D341Med (cell line): ENCODE measurements at places on chromosomes 13 and 19.

GRCh38 chr19:38691938-38692457, 44.5 kb downstream of the ACTN4 start:
- no peak for DNase-seq

- DNase-seq, result no peak
Measured at GRCh38 chr13:113654175-113654560, 3.8 kb downstream of the ATP4B start.

DNA sequence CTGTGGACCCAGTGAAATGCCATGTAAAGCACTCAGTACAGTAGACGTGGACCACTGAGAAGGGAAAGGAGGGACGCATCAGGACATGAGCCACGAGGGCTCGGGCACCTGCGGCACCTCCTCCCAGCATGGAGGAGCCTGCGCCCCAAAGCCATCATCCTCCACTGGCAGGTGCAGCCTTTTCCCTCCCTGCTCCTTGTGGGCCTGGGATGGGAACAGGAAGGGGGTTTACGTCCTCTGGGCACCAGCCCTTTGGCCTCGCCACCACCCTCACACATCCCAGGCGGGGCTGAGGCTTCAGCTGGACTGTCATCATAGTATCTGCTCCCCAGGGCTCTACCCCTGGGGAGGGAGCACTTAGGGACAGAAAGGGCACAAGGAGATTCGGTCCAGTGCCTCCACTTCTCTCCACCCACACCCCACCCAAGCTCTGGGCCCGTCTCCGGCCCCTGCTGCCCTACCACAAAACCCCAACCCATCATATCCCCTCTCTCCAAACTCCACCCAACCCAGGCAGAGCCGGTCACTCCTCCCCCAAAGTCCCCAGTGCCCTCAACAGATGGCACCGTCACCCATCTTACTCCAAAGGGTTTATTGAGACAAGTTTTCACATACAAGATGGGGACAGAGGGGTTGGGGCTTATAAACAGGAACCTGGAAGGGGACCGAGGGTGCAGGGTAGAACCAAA, 2.2 kb upstream of the PRKD2 start:
- DNase-seq, result no peak

GRCh38 chr19:58514564-58515022, 2.8 kb upstream of the SLC27A5 start:
- DNase-seq, result no peak

DNA sequence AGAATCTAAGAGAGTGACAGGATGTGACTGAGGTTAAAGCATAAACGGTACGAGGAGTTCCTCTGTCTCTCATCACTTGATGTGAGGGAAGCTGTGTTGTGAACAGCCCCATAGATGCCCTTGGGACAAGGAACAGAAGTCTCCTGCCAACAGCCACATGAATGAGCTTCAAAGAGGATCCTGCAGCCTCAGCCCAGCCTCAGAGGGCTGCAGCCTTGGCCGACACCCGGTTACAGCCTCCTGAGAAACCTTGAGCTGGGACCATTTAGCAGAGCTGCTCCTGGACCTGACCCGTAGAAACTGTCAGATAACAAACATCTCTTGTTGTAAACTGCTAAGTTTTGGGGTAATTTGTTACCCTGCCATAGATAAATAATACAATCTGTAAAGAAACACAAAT, 54.2 kb downstream of the CCNE1 start:
- no peak for DNase-seq

- DNase-seq, result no peak
Measured at GRCh38 chr13:22161871-22162270, 491.0 kb downstream of the FGF9 start.

DNA sequence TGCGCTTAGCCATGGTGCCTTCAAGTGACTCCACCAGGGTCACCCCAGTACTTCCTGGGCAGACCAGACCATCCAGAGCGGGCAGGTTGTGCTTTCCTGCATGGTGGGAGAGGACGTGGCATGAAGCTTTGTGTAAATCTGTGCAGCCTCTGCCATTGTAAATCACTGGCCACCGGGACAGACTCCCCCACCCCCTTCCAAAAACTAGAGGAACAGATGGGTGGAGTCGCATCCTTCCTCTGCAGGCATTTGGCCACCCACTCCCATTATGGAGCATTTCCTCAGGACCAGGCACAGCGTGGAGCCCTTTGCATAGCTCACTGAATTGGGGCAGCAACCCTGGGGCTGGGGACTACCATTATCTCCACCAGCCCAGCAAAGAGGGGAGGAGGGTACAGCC, 8.2 kb downstream of the BCKDHA start:
- DNase-seq, result no peak

GRCh38 chr13:41848435-41849255, 112.3 kb downstream of the VWA8 start:
- no peak for DNase-seq

- DNase-seq, result no peak
Measured at GRCh38 chr19:7618348-7618747, 11.0 kb downstream of the XAB2 start.

DNA sequence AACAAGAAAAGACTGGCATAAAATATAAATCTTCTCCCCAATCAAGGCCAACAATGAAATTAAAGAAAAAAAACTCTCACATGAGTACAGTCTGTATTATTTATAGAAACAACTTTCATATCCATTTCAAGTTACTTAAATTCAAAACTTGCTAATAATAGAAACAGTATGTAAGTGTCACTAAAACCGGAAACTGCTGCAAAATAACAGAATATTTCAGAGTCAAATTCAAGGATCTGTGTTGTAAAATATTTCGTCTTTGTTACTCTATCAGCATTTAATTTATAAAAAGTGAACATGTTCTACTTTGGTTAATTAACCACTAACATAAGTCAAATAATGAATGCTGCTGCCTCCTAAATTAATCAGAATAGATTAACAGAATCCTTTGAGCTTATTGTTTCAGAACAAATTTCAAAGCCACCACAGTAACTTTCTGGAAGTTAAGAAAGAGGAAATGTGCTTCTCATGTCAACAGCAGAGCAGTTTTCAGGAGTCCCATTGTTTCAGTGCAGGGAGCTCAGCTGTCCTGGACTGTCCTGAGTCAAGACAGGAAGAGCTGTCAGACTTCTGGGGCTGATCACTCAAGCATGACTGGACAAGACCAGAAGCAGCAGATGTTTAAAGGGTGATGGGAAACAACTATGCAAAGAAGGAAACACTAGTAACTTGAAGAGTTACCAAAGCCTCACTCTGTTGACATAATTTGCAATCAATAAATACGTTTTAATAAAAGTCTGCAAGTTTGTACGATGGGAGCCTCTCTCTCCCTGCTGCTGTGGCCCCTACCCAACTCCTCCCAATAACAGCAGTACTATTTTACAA, 76.9 kb downstream of the FOXO1 start:
- DNase-seq, result no peak

DNA sequence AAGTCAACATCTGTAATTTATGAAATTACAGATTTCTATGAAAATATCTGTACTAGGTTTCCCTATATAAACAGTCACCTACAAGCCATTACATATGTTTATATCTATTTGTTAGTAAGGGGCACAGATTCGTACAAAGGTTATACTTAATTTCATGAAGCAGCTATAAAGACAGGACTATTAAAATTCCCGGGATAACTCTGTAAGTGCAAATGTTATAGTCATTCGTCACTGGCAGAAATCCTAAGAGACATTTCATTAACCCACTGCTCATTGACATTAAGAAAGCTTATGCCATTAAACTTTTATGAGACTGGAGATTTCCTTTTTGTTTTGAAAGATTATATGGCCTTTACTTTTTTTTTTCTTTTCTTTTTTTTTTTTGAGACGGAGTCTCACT, 122.9 kb downstream of the MYO16 start:
- no peak for DNase-seq

- no peak for DNase-seq
Measured at GRCh38 chr13:86438034-86438433, 638.8 kb upstream of the SLITRK6 start.

- DNase-seq, result no peak
Measured at GRCh38 chr13:110213461-110214074, 93.4 kb downstream of the COL4A1 start.

DNA sequence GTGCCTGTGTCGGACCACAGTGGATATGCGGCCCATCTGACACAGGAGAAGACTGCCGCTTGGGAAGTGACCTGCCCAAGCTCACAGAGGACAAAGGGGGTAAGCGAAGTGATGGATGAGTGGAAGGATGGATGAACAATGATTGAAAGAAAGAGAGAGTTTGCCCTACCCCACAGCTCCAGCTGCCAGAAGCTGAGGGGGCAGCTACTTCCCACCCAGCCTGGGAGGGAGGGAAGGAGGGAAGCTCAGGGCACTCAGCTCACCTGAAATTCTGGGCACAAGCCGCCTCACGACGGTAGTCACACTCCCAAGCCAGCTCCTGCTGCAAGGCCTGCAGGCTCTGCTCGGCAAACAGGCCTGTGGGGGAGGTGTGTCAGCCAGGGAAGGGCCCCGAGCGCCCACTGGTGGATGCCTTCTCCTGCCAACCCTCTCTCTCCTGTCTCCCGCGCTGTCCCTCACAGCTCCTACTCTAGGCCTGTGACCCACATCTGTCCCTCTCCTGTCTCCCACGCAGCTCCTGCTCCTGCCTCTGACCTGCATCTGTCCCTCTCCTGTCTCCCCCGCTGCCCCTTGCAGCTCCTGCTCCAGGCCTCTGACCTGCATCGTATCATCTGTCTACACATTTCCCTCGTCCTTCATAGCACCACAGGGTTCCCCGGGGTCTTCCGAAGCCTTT, 12.0 kb upstream of the NUMBL start:
- DNase-seq, result peak; percentile 89

GRCh38 chr13:104580931-104581330, 1514.7 kb upstream of the SLC10A2 start:
- no peak for DNase-seq

DNA sequence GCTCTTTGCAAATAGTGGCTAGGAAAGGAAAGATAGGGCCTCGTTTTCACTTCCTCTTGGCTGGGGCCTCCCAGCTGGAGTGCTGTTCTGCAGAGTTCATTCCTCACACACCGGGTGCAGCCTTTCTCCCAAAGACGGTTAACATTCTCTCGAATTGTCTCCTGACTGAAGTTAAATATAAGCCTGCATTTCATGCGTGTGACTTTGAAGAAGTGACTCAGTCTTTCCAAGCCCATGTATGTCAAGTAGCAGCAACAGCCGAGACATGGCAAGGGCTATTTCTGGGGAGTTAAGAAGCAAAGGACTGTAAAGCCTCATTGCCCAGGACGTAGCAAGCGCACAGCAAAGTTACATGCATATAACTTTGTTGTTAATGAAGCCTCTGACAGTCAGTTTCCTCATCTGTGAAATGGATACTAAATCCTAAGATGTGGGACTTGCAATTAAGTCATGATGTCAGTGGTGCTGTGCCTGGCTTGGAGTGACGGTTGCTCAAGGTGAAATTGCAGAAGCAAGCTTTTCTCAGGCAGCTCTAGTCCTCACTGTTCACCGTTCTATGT, 502.4 kb downstream of the MYO16 start:
- no peak for DNase-seq

- no peak for DNase-seq
Measured at GRCh38 chr13:36362914-36363313, 16.7 kb upstream of the SPART start.

GRCh38 chr13:45615501-45616101, at the start of gene ERICH6B:
TSS of gene ERICH6B (minus strand) at chr13:45615739. CDS start at chr13:45597005, 18,734 bp downstream.
- DNase-seq, result peak; percentile 43

- DNase-seq, result peak; percentile 14
Measured at GRCh38 chr19:16204005-16204294, 6.2 kb downstream of the AP1M1 start.

- DNase-seq, result no peak
Measured at GRCh38 chr13:99230991-99231390, 27.2 kb downstream of the GPR18 start.

- no peak for DNase-seq
Measured at GRCh38 chr13:77184455-77184854, 142.4 kb downstream of the MYCBP2 start.

DNA sequence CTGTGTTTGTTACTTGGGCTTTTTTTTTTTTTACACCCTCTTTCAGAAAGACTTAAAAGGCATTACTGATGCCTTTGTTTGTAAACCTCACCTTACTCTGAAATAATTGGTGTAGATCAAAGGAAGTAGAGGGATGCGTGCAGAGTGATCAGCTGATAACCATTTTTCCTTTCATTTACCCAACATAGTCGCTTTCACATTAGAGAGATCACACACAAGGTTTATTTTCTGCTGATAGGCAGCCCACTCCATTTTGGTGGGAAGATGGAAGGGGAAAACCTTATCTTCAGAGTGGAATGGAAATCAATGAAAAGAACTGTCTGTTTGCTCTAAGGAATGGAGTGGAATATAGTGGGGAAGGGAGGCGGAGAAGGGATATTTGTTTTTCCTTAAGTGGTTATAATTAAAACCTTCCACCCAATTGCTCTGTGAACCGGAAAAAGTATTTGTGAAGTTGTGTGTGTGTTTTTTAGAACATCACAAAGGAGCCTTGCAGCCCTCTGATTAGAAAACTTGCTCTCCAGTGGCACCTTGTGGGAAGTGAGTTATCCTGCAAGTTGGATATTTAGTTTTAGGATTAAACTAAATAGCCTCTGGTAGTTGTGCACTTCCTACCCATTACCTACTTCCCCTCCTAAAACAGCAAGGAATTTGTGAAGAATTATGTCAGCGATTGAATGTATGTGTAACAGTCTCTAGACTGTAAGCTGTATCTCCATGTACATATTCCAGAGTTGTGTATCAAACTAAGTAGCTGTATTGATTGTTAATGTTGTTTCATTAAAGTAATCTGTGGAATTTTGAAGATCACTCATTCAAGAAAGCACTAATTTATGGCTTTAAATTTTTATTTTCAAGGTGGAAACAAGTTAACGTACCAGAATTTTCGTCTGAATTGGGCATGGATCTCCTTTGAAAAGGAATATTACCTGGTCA, 76.8 kb downstream of the FREM2 start:
- peak; percentile 60 for DNase-seq

DNA sequence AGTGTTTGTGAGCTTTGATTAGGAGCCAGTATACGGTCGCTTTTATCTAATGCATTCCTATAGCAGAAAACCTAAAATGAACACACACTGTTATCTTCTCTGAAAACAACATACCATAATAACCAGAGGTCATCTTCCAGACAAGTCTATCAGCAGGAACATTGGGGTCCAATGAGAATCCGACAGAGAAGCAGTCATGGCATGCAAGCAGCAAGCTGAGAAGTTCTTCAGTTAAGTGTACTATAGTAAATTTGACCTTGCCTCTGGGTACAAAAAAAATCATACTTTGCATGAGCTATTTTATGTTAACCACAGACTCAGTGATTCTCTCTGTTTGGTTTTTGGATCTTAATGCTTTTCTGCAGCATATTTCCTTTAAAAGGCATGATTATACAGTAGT, 1505.1 kb downstream of the PCDH9 start:
- DNase-seq, result no peak

DNA sequence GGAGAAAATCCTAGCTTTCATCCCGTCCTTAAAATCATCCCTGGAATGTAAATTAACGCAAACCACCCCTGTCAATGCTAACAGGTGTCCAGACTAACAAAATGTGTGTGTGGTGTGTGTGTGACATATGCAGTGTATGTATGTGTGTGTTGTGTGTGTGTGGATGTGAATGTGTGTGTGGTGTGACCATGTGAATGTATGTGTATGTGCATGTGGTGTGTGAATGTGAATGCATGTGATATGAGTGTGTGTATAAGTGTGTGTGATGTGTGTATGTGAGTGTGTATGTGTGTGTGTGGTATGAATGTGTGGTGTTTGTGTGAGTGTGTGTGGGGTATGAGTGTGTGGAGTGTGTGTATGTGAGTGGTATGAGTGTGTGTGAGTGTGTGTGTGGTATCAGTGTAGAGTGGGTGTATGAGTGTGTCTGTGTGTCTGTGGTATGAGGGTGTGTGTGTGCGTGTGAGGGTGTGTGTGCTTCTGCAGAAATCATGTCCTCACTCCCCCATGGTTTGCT, 190.8 kb downstream of the TEX29 start:
- DNase-seq, result no peak
